ENCODE measurements at places on chromosomes 11 and 22.

GRCh38 chr11:42054351-42054900 is 595.0 kb upstream of the LRRC4C start:
- no peak for DNase-seq

DNA sequence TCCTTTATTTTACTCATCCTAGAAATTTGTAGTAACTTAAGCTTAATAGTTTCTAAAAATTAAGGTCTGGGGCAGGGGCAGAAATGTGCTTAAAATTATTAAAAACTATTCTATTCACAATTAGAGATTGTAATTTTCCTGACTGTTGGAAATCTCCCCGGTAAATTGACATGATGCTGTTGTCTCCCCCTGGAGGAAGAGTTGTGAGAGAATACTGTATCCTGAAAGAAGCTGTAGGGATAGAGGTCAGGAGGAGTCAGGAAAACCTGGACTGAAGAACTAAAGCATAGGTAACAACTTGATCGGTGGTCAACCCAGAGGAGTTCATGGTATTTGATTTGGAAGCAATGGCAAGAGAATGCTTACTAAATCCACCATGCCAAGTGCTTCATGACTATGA is 16.2 kb upstream of the ESAM start:
- DNase-seq = no peak

DNA sequence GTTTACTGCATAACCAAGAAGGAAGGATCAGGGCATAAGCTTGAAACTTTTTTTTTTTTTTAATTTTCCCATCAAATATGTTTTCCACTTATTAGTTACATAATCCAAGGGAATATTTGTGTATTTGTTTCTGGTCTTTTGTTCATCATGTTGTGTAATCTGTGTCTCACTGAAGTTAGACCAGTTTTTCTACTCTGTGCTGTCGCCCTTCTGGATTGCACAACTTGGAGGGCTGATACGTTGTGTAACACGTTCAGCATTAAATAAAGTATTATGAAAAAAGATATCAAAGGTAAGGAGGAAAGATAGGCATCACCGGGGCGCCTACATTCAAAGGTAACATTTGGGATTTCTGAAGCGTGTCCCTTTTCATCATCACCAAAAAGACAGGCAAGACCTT is 3.3 kb upstream of the E2F8 start:
- no peak for DNase-seq

- no peak for DNase-seq
Measured at GRCh38 chr22:44892243-44892642, 117.6 kb downstream of the PHF21B start.

DNA sequence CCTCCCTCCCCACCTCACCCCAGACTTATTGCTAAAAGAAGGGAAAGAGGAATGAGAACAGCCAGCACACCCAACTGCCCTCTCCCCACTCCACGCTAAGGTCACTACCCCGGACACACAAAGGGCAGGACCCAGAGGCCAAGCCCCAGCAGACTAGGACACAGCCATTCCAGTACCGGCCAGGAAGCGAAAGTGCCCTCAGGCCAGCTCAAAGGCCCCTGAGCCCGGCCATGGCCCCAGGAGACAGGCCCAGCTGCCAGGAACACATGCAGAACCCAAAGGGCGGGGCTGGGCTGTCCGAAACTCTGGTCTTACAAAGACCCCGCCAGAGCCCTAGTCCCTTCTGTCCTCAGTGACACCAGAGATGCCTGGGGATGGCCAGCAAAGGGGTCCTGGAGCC is 5.5 kb downstream of the RCOR2 start:
- DNase-seq = no peak

DNA sequence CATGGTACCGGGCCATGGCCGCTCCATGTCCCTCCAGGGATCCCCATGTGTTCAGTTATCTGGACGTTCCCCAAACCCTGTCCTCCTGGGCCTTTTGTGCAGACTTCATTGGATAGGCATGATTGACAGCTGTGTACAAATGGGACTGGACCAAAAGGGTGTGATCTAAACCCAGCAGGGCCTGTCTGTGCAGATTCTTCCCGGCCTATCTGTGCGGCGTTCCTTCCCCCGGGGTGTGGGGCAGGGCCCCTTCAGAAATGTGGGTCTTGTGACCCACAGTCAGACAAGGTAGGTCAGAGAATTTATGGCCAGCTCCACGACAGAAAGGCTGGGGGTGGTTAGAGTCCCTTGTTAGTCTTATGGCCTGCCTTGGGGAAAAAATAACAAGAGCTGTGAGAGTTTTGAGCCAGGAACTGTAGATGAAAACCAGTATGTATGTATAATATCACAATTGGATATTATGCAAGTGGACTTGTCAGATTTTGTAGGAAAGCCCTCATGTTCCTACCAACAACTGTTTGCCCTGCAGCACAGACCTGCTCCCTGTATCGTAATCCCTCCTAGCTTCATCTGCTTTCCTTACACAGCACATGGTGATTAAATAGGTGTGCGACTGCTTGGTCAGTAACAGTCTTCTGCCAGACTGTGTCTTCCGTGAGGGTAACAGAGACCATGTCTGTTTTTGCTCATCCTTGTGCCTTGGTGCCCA is 31.7 kb downstream of the AP2A2 start:
- DNase-seq = no peak

DNA sequence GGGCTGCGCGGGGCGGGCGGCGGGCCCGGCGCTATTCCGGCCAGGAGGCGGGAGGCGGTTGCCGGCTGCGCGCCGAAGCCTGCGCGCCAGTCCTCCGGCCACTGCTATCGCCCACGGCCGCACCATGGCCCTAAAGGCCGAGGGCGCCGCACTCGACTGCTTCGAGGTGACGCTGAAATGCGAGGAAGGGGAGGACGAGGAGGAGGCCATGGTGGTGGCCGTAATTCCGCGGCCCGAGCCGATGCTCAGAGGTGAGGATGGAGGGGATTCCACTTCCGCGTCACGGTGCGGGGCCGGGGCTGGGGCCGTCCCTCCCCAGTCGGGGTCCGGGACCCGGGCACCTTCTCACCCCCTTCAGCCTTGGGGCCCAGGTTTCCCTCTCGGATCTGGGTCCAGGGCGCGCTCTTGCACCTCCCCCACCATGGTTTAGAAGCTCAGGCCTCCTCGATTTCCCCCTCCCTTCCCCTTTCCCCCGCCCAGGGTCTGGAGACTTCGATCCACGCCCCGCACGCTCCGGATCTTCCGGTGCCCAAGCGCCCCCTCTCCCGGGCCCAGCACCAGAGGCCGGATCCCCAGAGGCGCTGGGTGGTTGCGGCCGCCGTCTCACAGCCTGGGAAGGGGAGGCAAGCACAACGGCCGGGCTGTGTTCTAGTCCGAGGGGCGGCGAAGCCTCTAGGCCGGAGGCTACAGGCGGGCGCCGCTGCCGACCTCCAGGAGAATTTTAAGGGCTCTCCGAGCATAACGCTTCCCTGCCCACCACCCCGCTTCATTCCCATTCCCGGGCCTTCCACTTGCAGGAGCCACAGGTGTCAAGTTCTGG is 517 bp downstream of the SPINDOC start:
- DNase-seq = peak; percentile 30

GRCh38 chr22:43185860-43186261 is 1.1 kb downstream of the TTLL12 start:
- DNase-seq = no peak

DNA sequence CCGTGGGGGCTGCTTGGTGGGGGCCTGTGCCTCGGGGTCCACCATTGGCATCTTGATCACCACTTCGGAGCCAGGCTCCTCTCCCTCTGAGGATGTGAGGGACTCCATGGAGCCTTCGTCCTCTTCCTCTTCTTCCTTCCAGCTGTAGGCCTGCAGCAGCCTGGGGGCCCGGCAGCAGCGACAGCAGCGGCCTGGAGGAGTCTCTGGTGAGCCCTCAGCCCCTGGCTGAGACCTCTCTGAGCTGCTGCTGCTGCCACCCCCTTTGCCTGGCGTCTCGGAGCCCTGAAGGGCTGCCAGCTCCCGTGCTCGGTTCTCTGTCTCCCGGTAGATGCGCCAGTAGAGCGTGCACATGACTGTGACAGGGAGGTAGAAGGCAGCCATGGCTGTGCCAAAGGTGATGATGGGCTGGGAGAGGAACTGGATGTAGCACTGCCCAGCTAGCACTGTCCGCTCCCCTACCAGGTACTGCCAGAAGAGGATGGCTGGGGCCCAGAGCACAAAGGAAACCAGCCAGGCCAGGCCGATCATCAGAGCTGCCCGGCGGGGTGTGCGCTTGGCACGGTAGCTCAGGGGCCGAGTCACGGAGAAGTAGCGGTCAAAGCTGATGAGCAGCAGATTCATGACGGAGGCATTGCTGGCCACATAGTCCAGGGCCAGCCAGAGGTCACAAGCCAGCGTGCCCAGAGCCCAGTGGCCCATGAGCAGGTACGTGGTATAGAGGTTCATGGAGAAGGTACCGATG is 10.9 kb downstream of the CHRM1 start:
- no peak for DNase-seq

GRCh38 chr11:128235426-128235825 is 351.9 kb downstream of the ETS1 start:
- no peak for DNase-seq

DNA sequence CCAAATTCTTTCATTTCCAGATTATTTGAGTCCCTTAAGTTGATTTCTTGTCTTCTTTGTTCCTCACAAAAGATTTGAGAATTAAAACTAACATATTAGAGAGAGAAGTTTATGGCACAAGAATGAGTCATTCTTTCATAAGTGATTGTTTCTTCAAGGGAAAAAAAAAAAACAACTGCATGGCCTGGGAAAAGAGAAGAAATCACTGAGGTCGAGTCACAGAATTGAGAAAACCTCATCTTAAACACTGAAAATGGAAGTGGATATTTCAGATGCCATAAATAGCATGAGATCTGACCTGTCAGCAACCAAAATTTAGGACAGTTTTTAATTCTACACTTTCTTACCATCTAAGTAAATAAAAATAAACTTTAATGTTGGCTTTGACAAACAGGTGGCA is 87.2 kb downstream of the CWF19L2 start:
- no peak for DNase-seq

DNA sequence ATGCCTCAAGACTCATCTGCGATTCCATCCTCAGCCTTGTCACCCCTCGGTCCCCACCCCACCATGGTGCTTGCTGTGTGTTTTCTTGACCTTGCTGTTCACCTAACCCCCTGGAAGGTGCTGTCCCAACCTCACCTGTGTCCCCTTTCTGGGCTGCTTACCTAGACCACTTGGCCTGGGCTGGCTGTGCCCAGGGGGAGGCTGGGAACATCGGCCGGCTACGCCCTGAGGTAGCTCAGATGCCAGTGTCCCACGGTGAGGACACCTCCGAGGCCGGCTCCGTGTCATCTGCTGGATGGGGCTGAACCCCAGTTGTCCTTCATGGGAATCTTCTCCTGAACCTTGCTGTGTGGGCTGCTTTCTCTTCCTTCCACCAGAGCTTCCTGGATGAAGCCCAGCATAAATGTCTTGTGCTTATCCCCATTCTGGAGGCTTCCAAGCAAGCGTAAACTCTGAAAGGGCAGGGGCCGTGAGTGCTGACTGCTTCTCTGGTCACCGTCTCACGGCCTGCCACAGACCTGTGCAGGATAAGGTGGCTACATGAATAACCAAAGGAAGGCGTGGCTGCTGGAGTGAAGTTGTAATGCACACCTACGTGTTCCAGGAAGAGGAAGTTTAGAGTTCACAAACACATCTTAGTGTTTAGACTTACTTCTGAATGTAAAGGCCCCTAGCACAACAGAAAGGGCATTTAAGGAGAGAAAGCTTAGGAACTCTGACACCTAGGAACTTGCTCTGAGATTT is 724.3 kb downstream of the TBC1D22A start:
- DNase-seq = no peak

DNA sequence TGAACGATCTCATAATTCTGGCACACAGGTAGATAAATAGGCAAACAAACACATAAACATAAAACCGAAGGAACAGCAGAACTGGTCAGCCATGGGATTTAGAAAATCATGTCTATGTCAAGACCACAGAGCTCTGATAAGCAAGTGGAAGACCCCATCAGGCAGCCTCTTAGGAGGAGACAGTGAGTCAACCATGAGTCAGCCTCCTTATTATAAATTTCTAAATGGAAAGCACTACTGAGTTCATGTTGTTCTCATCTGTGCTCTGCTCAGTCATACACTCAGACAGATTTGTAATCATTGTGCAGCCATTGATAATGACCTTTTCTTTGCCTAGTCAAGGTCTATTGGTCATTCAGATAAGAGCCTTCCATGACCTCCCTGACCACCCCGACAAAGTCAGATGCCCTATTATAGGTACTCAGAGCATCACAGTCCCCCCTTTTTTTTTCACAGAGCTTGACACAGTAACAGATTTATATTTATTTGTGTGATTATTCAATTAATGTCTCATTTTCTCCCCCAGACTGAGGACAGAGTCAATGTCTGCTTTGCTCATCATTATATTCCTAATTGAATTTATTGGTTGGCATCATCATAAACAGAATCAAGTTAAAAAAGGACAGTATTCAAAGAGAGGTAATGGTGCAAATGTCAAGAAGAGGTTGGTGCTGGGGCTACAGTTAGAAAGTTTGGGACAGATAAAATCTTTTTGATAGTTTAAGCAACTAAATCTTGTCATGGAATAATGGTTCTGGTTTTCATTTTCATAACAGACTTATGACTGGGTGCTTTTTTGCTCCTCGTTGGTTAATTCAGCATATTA is 579.7 kb upstream of the CCDC90B start:
- DNase-seq = no peak

DNA sequence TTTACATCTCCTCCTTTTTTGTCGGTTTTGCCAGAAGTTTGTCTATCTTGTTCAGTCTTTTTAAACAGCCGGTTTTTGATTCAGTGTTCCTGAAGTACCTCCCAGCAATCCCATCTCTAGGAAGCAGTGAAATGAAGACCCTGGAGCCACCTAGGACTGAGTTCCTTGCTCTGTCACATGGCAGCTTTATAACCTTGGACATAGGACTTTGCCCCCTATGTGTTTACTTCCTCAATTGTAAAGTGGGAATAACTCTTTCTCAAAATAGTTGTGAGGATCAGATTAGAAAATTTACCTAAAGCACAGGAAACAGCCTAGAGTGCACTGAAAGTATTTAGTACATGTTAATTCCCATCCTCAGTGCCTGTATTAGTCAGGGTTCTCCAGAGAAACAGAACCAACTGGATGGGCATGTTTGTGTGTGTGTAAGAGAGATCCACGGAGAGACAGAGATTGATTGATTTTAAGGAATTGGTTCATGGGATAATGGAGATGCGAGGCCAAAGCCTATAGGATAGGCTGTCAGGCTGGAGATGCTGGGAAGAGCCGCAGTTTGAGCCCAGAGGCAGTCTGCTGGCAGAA is 20.0 kb downstream of the FAM83F start:
- DNase-seq = no peak

GRCh38 chr11:64436000-64436399 is 77.0 kb downstream of the RPS6KA4 start:
- no peak for DNase-seq

- no peak for DNase-seq
Measured at GRCh38 chr22:23754220-23754919, at the start of gene VPREB3. TSS of gene VPREB3 (minus strand) at chr22:23754425. CDS start at chr22:23754363, 62 bp downstream.

DNA sequence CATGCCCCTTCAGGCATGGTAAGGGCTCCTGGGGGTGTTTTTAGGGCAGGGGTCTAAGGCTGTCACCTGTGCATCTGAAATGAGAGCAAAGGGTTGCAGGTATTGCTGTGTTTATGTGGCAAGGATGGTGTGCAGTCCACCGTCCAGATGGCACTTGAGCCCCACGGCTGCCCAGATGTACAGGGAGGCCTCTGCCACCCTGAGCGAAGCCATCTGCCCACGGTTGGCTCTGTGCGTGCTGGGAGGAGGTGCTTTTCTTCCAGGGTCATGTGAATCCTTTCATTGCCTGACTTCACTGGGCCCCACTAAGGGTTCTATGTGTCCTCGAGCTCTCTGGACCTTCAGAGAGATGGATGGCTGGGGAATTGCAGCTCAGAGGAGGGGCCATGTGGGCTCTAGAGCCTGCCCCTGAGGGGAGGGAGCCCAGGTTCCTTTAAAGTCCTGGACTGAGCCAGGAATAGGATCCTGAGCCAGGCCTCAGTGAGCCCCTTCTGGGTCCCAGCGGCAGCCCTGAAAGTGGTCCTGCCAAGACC is 89.9 kb downstream of the CTTN start:
- DNase-seq = no peak

GRCh38 chr11:80702264-80702663 is 1261.4 kb upstream of the TENM4 start:
- DNase-seq = no peak

Measured in CD4-positive, alpha-beta T cell treated with Interleukin-17A for 1 hour (primary cell).